Posterior vena cava (tissue), 2 donors: ENCODE measurements at places on chromosomes 13 and 19.

DNA sequence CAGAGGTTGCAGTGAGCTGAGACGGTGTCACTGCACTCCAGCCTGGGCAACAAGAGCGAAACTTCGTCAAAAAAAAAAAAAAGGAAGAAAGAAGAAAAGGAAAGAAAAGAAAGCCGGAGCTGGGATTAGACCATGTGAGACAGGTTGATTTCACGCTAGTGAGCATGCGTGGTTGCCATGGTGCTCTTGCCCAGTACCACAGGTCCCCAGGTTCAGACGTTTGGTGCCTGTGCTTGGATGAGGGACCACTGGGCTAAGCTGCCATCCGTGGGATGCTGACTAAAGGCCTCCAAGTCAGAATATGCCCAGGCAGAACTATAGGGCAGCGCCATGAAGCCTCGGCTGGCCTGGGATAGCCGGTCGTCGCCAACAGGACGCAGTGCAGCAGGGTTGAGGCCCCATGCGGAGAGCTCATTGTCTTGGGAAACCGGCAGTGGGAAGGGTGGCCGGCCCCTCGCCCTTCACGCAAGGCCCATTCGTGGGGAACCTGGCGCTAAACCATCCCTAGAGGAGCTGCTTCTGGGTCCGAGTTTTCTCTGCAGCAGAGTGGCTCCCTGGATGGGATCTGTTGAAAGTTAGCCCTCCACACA lies 7.2 kb upstream of the TEX101 start:
- no peak for DNase-seq

DNA sequence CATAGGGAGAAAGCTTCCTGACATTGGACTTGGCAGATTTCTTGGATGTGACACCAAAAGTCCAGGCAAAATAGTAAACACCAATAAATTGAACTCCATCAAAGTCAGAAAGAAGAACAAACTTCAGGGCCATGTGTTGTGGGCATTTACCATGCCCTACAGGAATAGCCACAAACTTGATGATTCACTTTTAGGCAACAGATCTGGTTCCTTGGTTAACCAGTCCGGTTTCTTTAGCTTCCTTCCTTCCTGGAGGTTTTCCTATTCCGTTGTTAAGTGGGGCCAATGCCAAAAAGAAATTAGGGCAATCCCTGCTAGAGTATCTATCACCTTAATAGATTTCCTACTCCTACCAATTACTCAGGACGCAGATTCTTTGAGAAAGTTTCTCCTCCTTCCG lies 25.2 kb downstream of the IGFL1 start:
- no peak for DNase-seq

- peak; percentile 93 for DNase-seq
These were observed 33.1 kb downstream of the CEBPG start for GRCh38 chr19:33406521-33407139.

DNA sequence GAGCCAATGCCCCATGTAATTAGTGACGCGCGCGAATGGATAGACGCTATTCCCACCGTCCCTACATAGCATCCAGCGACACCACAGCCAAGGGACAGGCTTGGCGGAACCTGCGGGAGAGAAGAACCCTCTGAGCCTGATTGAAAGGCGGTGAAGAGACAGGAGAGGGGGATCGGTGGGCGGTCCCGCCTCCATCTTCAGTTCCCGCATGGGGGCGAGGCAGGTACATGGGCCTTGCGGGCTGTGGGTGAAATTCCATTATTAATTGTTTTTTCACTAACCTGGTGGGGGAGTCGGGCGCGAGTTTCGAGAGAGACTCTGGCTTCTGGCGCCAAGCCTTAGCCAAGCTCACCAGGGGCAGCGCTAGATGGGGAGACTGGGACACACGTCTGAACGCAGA lies 8.4 kb upstream of the TEX101 start:
- DNase-seq: no peak

GRCh38 chr13:23365652-23366051 lies 67.8 kb downstream of the SACS start:
- no peak for DNase-seq

GRCh38 chr19:52237771-52238400 lies 31.5 kb upstream of the ZNF766 start:
- no peak for DNase-seq

DNA sequence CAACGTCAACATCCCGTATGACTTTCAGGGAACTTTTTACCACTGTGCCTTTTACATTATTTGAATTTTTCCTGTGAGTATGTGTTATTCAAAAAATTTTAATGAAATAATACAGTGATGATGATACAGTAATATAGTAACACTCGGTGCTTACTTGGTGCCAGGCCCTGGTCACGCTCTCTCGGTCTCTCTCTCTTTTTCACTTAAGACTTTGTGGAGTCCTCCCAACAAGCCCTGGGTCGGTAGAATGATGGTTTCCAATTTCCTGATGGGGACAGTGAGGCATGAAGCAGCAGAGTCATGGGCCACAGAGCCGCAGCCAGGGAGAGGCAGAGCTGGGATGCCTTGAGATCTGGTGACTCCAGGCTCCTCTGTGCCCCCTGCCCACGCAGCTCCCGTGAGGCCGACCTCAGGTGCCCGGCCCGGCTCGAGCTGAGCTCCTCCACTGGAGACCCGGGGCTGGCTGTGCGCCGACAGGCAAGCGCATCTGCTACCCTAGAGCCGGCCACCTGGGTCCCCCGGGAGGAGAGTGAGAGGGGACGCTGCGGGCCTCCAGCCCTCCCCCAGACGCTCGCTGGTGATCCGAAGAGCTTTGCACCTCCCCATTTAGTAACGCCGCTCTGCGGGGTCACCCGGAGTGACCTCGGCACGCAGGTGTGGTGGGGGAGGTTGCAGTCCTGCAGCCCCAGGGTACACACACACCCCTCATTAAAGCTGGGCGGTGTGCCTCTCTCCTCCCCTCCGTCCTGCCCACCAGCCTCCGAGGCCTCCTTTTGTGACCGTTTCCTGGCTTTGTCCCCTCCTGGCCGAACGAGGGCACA lies 4.4 kb upstream of the SBK3 start:
- no peak for DNase-seq

DNA sequence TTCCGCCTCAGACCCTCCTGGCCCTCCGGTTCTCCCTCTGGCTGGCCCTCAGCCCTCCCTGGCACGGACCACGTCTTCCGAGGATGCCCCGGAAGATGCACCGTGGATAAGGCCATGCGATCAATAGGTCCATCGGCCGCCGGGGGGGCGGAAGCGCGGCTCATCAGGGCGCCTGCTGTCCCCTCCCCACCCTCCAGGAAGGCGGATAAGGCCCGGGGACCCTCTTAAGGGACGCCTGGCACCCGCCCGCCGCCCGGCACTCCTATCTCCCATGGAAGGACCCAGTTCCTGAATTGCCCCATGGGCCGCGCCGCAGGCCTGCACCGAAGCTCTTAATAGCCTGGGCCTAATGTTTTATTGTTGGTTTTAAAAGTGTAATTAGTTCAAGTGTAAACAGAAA lies 46.2 kb upstream of the TCF3 start:
- DNase-seq: no peak

- DNase-seq: no peak
These were observed 187.0 kb upstream of the EDNRB start for GRCh38 chr13:78105656-78106055.

GRCh38 chr19:46890423-46891170 lies 29.8 kb downstream of the ARHGAP35 start:
- DNase-seq: no peak

DNA sequence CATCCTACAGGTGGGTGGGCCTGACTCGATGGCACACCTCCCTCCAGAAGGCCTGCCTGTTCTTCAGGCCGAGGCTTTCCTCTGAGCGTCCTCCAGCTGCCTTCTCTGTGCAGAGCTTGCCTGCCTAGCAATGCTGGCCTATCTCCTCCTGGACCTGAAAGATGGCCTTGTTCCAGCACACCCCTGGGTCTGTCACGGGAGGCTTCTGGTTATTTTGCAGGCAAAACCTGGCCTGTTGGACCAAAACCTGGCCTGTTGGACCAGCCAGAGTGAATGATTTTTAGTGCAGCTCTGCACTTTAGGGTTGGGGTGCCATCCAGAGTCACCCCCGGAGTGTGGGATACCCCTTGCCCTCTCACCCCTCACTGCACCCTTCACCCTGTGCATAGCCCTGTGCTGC lies 128.4 kb downstream of the KATNAL1 start:
- DNase-seq: no peak

DNA sequence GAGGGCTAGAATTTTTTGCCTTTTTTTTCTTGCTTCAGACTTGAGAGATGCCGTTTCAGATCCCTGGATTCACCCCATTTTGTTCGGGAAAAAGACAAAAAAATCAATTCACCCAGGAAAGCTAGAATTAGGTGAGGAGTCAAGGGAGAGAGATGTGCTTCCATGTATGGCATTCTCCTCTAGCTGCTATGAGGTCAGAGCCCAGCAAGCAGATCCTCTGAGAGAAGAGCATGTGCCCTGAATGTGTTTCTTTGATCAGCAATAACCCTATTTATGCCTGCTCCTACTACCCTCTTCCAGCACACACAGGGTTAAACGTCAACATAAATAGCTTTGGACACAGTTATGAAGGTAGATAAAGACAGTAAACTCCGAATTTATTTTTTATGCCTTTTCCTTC lies 53.6 kb downstream of the NDFIP2 start:
- DNase-seq: no peak

GRCh38 chr19:38743394-38744297 lies 628 bp downstream of the CAPN12 start:
- peak; percentile 82 for DNase-seq

- no peak for DNase-seq
These were observed at the start of gene MCEMP1 for GRCh38 chr19:7676854-7677253. TSS of gene MCEMP1 (plus strand) at chr19:7677090. CDS start at chr19:7677121, 31 bp downstream.

GRCh38 chr19:31096062-31096830 lies 253.0 kb downstream of the TSHZ3 start:
- no peak for DNase-seq

DNA sequence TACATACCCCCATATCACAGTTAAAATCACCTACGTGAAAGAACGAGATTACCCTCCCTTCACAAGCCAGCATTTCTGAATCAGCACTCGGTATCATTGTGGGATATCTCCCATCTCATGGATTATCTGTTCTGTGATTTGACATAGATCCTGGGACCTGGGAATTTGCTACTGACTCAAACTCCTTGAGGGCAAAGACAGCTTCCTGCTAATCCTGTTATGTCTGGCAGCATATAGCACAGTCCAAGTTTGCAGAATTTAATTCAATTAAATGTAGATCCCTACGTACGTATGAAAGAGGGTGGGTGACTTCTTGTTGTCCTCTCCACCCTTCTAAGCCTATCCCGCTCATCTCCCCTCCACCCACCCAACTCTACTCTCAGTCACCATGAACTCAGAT lies 476.5 kb downstream of the KLF5 start:
- DNase-seq: no peak

- DNase-seq: no peak
These were observed 20.4 kb upstream of the CPB2 start for GRCh38 chr13:46124967-46125933.

- DNase-seq: peak; percentile 64
These were observed 1.9 kb upstream of the PLPPR3 start for GRCh38 chr19:823565-824121.

DNA sequence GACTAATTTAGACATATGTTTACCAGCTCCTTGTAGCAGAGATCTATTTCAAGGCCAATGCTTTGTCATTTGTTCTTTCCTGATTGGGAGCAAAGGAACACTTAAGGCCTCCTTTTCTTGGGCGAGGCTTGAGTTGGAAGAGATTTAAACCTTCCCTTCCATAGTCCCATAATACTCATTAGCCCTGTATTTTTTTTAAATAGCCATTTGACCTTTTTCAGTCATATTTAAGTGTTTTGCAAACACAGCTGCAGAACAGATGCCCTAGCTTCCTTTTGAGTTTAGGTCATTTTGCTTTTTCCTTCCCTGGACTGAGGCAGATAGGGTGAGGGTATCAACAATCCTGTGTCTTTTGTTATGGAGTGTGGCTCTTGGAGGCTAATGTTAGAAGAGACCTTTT lies 198.3 kb downstream of the NBEA start:
- DNase-seq: no peak

DNA sequence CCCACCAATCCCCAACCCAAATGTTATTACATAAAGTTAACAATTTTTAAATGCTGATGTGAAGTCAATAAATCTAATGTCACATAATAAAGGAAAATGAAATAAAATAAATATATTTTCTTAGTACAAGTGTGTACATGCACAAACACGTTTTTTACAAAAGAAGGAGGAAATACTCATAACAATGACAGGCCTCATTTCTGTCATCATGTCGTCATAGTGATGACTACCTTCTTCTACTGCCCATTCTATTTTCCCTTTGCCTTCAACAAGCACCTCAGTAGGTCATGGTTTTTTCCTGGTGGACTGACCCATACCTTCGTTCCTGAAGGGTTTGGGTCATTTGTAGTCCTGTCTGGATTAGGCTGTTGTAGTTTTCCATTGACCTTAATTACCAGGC lies 185.3 kb upstream of the IPO5 start:
- no peak for DNase-seq

GRCh38 chr13:34435338-34435737 lies 506.7 kb upstream of the NBEA start:
- no peak for DNase-seq

GRCh38 chr13:95234242-95234641 lies 67.0 kb downstream of the ABCC4 start:
- DNase-seq: no peak

- peak; percentile 59 for DNase-seq
These were observed 132.6 kb upstream of the USP29 start for GRCh38 chr19:56987184-56987583.

DNA sequence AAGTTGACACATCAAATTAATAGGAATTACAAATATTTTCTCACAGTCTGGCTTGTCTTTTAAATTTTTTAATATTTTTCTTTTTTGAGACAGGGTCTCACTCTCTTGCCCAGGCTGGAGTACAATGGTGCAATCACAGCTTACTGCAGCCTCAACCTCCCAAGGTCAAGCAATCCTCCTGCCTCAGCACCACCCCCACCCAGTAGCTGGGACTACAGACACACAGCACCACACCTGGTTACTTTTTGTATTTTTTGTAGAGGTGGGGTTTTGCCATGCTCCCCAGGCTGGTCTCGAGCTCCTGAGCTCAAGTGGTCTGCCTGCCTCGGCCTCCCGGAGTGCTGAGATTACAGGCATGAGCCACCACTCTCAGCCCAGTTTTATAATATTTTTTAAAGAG lies 72.0 kb downstream of the SPATA13 start:
- no peak for DNase-seq

- no peak for DNase-seq
These were observed 206.8 kb upstream of the TMTC4 start for GRCh38 chr13:100881291-100881864.

GRCh38 chr19:54477650-54478049 lies 4.6 kb upstream of the CDC42EP5 start:
- no peak for DNase-seq

GRCh38 chr19:591099-591958 lies 1.6 kb downstream of the HCN2 start:
- DNase-seq: no peak
